ENCODE measurements at places on chromosomes 4 and X.
A peak's percentile ranks its signal among the peaks of the same experiment; 100 is the strongest.

- no peak for DNase-seq
- H3K4me3 ChIP-seq, result no peak overlapping the region
- no peak overlapping the region for H3K27ac ChIP-seq
- H3K4me1 ChIP-seq, result no peaks in the 10 kb centered on the region
Measured at GRCh38 chr4:1330761-1331590, 16.0 kb upstream of the UVSSA start.

DNA sequence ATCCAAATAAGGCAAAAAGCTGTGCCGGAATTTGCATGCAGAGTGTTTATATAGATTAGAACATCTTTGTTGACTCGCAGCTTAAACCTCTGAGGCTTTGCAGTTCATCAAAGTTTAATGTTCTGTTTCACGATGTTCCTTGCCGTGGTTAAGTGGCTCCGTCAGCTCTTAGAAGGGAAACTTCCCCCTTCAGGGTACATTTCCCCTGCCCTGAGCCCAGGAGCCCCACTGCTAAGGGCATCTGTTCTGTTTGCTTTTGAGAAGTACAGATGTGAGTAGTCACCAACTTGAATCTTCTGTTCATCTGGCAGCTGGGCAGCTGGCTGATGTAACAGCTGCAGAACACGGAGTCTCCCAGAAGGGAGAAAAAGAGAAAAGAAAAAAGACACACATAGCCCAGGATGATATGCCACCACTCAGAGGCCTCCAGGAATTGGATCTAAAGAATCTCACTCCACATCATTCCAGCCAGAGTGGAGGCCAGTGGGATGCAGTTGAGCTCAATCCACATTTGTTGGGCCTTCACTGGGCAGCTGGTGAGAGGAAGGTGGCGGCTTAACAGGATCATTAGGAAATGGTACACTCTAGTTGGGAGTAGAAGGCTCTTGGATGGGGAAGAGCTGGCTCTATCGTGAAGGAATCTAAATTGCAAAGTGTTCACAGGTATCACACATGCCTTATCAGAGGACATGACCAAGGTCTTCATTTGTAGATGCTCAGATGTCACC is 178.7 kb upstream of the RBPJ start:
- no peaks in the 10 kb centered on the region for H3K27me3 ChIP-seq
- DNase-seq, result peak; percentile 93
- H3K27ac ChIP-seq, result no peak overlapping the region
- H3K4me1 ChIP-seq, result no peaks in the 10 kb centered on the region
- H3K36me3 ChIP-seq, result no peaks in the 10 kb centered on the region

DNA sequence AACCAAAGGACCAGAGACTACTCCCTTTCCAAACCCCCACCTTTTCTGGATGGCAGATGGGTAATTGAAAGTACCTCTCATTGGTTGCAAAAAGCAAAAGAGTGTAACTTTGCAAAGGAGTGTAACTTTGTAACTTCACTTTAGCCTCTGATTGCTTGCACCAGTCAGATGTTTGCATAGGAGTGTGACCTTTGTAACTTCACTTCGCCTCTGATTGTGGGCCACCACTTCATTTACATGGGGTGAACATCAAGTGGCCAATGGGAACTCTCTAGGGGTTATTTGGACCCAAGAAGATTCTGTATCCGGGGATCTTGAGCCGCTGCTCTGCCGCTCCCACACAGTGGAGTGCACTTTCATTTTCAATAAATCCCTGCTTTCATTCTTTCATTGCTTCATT is 9.9 kb upstream of the SLC25A43 start:
- no peak for DNase-seq
- no peak overlapping the region for H3K4me3 ChIP-seq
- no peaks in the 10 kb centered on the region for H3K27me3 ChIP-seq
- no peak overlapping the region for H3K27ac ChIP-seq
- H3K4me1 ChIP-seq, result no peaks in the 10 kb centered on the region
- H3K36me3 ChIP-seq, result no peaks in the 10 kb centered on the region

- no peaks in the 10 kb centered on the region for H3K4me1 ChIP-seq
- no peaks in the 10 kb centered on the region for H3K27me3 ChIP-seq
- H3K27ac ChIP-seq, result no peak overlapping the region
- no peak overlapping the region for H3K4me3 ChIP-seq
Measured at GRCh38 chrX:104419211-104419610, 146.8 kb upstream of the IL1RAPL2 start.

GRCh38 chrX:8731559-8732395 is at the start of gene ANOS1:
Gene ANOS1 (minus strand): TSS chrX:8732137. CDS start chrX:8732036, 101 bp downstream.
- H3K27ac ChIP-seq, result no peak within 1 kb of the TSS
- peak within 1 kb of the TSS; percentile 40 for H3K4me3 ChIP-seq
- no peaks in the 10 kb centered on the region for H3K4me1 ChIP-seq
- DNase-seq, result peak; percentile 71
- H3K36me3 ChIP-seq, result no peaks in the 10 kb centered on the region

DNA sequence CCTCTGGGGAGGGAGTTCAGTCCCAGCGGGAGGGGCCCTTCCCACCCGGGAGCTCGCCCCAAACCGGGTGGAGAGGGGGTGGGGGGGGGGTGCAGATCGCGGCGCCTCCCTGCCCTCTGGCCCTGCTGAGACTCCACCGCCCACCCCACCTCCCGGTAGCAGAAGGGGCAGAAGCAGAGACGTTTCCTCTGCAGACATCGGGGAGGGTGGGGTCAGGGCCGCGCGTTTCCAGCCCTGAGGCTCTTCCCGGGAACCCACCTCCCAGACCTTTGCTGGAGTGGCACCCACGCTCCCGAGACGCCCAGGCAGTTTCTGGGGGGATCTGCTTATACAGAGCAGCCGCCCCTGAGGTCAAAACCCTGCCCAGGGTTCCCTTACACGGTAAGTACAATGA is 30.2 kb downstream of the CPLX1 start:
- no peaks in the 10 kb centered on the region for H3K4me1 ChIP-seq
- no peak overlapping the region for H3K4me3 ChIP-seq
- no peak overlapping the region for H3K27ac ChIP-seq

DNA sequence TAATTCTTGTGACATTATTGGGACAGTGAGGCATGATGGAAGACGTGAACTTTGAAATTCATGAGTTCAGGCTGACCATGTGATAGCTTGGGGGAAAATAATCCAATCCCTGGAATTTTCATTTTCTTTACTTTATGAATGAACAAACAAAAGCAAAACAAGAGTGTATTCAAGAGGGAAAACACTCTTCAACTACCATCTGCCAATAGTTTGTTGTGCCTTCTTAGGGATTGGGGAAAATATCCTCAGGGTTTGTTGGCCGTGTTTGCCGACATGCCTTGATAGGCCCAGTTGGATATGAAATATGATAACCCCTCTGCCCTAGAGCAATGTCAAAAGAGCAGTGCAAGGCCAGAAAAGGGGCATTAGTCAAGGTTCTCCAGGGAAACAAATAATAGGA is 80.8 kb upstream of the CLNK start:
- no peaks in the 10 kb centered on the region for H3K36me3 ChIP-seq
- no peak overlapping the region for H3K27ac ChIP-seq
- DNase-seq, result no peak
- no peaks in the 10 kb centered on the region for H3K4me1 ChIP-seq
- no peaks in the 10 kb centered on the region for H3K27me3 ChIP-seq

DNA sequence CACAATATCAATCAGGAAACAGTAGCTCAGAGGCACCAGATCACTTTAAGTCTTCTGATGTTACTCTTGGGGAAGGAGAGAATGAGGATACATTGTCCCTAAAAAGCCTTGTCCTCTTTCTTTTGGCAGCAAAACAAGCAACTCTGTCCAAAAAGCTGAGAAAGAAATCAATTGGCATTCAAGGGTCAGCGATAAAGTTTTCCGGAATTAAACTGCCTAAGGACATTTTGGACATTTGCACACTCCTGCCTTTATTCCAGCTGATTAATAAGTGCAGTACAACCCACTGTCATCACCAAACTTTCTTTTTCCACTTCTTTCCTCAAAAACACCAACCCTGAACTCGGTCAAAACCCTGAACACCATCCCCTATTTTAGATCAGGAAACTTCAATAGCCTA is 85.8 kb upstream of the FAM9A start:
- H3K27me3 ChIP-seq, result peaks cover 21% of the 10 kb centered on the region
- H3K4me1 ChIP-seq, result no peaks in the 10 kb centered on the region
- DNase-seq, result peak; percentile 37
- H3K36me3 ChIP-seq, result no peaks in the 10 kb centered on the region

GRCh38 chr4:156783966-156784365 is 187.6 kb downstream of the PDGFC start:
- no peaks in the 10 kb centered on the region for H3K36me3 ChIP-seq
- H3K4me1 ChIP-seq, result no peaks in the 10 kb centered on the region
- no peak overlapping the region for H3K27ac ChIP-seq
- no peaks in the 10 kb centered on the region for H3K27me3 ChIP-seq
- no peak overlapping the region for H3K4me3 ChIP-seq
